ENCODE measurements at places on chromosomes 7 and 10. TPM values are rescaled to one million over a fixed set of nuclear protein-coding genes. Genes with fewer than 3 reads are reported as not detected.

GRCh38 chr7:154259396-154259795, 207.2 kb downstream of the DPP6 start:
- DNase-seq, result no peak

DNA sequence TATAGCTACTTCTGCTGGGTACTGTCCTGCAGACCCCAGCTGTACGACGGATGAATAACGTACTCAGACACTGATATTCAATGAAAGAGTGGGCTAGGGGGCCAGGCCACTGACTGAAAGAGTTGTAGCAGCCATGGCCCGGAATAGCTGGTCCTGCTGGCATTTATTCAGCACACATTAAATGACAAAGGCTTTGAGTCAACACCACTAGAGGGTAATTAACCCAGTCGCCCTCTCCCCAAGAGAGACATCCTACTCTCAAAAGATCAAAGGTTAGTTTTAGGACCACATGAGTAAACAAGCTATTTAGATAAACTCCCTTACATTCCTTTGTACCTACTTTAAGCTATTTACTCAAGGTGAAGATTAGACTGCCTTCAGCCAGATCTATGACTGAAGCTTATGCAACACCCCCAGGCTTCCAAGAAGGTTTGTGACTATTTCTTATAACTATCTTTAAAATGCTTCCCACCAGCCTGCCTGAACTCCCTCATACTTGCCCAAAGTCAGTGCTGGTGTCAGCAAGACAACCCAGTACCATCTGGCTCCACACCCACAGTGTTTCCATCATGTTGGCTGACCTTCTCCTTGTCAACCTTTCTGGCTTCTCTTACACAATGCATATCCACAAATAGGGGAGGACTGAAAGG, 629.1 kb downstream of the SORCS1 start:
- no peak for DNase-seq

- no peak for DNase-seq
Measured at GRCh38 chr7:125445836-125446235, 516.2 kb upstream of the POT1 start.

GRCh38 chr7:111531993-111532392, 30.3 kb downstream of the IMMP2L start:
- no peak for DNase-seq

- DNase-seq, result no peak
Measured at GRCh38 chr10:51544933-51545332, 154.5 kb downstream of the CSTF2T start.

- no peak for DNase-seq
Measured at GRCh38 chr10:48670978-48671913, 13.4 kb upstream of the WDFY4 start.

DNA sequence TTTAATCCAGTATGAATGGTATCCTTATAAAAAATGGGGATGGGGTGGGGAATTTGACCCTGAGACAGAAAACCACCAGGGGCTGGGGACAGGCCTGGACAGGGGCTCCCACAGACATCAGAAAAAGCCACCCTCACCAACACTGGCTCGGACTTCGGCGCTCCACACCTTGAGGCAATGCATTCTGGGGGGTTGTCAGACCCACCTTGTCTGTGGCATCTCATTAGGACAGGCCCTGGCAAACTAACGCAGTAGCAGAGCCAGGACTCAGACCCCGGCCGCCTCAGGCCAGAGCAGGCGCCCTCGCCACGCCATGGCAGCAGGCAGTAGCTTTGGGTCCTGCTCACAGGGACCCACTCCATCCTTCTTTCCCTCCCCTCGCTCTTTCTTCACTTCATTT, 160.1 kb downstream of the CCDC3 start:
- DNase-seq, result no peak

DNA sequence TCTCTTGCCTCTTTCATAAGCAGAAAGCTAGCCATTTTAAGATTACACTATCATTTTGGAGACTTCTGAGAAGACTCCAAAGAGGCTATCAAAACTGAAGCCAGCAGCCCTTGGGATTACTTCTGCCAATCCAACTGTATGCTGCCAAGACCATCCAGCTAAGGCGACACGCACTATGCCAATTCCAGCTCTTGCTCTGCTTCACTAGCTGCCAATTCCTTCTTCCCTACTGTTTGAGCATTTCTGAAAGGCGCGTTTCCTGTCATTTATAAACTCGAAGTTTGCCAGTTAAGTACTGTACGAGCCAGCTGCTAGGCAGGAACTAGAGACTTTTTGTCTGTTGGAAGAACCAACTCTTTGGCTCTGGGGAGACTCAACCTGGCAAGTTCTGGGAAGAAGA, 36.5 kb downstream of the MALSU1 start:
- DNase-seq, result no peak

- no peak for DNase-seq
Measured at GRCh38 chr10:17951868-17952371, at the start of gene SLC39A12. TSS of gene SLC39A12 (plus strand) at chr10:17951918. CDS start at chr10:17953277, 1,359 bp downstream.

- DNase-seq, result no peak
Measured at GRCh38 chr7:73761854-73762658, 8.0 kb downstream of the CLDN3 start.

GRCh38 chr10:30095631-30096422, 36.4 kb upstream of the JCAD start:
- no peak for DNase-seq

GRCh38 chr7:77420438-77420837, 4.3 kb upstream of the GSAP start:
- no peak for DNase-seq

DNA sequence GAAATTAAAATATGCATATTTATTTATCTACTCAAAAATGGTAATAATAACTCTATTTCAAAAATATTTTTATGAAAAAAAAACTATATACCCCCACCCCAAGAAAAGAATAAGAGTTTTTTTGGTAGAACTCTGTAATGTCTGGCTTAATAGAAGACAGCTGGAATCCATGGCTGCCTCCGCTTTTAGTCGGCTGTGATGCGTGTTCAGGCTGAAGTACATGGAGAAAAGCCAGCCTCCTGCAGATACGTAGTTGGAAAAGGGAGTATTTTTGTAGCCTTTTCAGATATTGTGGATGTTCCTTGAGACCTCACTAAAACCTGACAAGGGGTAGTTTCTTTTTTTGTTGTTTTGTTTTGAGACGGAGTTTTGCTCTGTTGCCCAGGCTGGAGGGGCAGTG, 10.0 kb downstream of the FOXK1 start:
- no peak for DNase-seq

GRCh38 chr7:138116141-138116540, 39.9 kb downstream of the AKR1D1 start:
- DNase-seq, result no peak

GRCh38 chr7:69070476-69070875, 527.8 kb upstream of the AUTS2 start:
- DNase-seq, result no peak

GRCh38 chr7:27108390-27109127, 6.1 kb upstream of the HOXA2 start:
- DNase-seq, result no peak

The ACTL6B gene
- not detected for total RNA-seq

The NFE2L3 gene
- total RNA-seq, result 1.7 TPM

The CRHR2 gene
- 0.16 TPM for total RNA-seq

The PTPN12 gene
- total RNA-seq, result 47.5 TPM

The HOXA2 gene
- total RNA-seq, result 0.38 TPM

The BBIP1 gene
- total RNA-seq, result 25.5 TPM
